ENCODE measurements at places on chromosomes 5 and 9. TPM values are rescaled to one million over a fixed set of nuclear protein-coding genes. Genes with fewer than 3 reads are reported as not detected.

The AJM1 gene
- 1.5 TPM for polyA plus RNA-seq

The NME5 gene
- 0.61 TPM for polyA plus RNA-seq

The SH3PXD2B gene
- 29.0 TPM for polyA plus RNA-seq

The TMC1 gene
- 0.53 TPM for polyA plus RNA-seq

The FOXD1 gene
- 1.1 TPM for polyA plus RNA-seq

The CD274 gene
- 0.75 TPM for polyA plus RNA-seq

DNA sequence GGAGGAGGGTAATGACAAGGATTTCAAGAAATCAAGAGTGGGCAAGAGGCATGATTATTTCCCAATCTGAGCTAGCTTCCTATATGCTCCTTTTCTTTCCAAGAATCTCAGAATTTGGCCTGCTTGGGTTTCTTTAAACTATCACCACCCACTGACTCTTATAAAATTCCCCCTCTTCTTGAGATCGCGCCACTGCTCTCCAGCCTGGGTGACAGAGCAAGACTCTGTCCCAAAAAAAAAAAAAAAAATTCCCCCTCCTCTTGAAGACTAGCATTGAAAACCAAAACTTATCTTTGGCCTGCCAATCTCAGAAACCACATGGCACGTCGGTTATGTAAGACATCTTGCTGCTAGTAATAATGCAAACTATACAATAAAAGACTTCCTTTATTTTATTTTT, 3.4 kb upstream of the DMXL1 start:
- DNase-seq, result no peak

DNA sequence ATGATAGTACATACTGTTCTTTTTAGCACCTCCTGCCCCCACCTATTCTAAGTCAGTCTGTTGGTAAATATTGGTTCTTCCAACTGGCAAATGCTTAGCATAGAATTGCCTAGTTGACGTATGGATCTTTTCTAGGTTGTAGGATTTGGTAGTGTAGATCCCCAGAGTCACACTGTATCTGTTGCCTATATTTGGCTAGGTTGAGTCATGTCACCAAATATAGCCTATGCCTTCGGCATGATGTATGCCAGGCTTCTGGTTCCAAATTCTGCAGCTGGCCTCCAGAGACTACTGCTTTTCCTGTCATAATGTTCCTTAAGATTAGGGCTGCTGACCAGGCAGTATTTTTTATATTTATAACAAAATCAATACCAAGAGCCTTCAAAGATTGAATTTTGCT, 38.2 kb downstream of the CPEB4 start:
- peak; percentile 73 for DNase-seq

- peak; percentile 37 for DNase-seq
Measured at GRCh38 chr5:72015103-72015548, 92.1 kb upstream of the MAP1B start.

GRCh38 chr5:88925692-88926490, 42.9 kb upstream of the MEF2C start:
- no peak for DNase-seq

- no peak for DNase-seq
Measured at GRCh38 chr5:44881266-44881665, 72.5 kb downstream of the MRPS30 start.

- DNase-seq, result peak; percentile 33
Measured at GRCh38 chr9:70390933-70391341, 23.5 kb downstream of the KLF9 start.

DNA sequence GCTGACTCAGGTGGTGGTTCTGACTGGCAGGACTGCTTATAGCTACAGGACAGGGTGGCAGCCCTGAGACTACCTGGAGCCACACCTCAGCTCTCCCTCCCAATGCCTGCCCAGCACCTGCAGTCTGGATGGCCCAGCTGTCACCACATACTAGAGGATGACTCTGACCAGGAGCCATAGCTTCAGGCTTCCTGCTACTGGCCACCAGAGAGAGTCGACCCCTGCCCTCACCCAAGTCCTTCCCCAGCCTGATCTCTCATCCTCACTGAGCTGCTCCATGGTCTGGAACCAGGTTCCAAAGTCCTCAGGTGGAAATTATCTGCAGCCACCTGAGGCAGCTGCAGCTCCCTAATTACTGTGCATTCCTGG, 25.6 kb upstream of the TDRD7 start:
- no peak for DNase-seq

- DNase-seq, result no peak
Measured at GRCh38 chr5:145917288-145917687, 19.1 kb upstream of the SH3RF2 start.

DNA sequence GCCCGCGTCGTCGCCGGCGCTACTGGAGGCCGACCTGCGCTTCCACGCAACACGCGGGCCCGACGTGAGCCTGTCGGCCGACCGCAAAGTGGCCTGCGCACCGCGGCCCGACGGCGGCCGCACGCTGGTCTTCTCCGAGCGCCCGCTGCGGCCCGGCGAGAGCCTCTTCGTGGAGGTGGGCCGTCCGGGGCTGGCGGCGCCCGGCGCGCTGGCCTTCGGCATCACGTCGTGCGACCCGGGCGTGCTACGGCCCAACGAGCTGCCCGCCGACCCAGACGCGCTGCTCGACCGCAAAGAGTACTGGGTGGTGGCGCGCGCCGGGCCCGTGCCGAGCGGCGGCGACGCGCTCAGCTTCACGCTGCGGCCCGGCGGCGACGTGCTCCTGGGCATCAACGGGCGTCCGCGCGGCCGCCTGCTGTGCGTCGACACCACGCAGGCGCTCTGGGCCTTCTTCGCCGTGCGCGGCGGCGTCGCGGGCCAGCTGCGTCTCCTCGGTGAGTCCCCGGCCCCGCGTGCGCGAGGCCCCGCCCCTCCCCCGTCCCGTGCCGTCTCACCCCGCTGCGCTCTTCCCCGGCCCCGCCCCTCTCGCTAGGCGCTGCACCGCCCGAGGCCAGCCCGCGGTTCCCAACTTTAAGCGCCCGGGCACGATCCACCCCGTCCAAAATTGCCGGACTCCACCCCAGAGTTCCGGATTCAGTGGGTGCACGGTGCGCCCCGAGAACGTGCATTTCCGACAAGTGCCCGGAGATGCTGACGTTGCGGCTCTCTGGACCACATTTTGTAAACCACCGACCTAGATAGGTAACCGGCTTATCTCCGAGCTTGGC, 42.8 kb downstream of the NEURL1B start:
- DNase-seq, result peak; percentile 65

DNA sequence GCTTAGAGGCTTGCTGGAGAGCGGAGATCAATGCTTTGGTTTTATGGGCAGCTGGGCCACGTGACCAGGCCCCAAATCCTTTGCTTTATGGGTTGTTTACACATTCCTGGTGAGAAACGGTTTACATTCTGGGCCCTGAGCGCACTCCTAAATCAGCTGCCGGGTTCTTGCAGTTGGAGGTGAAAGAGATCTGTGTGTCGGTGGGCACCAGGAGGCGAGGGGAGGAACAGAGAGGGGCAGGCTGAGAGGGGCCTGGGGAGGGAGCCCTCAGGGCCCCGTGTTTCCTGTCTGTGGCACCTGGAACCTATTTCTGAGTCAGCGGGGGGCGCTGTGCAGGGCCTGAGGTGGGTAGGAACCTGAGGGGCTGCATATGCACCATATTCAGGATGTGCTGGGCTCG, 63.5 kb upstream of the HAND1 start:
- no peak for DNase-seq

GRCh38 chr5:53364061-53364460, 116.4 kb upstream of the FST start:
- DNase-seq, result peak; percentile 92

DNA sequence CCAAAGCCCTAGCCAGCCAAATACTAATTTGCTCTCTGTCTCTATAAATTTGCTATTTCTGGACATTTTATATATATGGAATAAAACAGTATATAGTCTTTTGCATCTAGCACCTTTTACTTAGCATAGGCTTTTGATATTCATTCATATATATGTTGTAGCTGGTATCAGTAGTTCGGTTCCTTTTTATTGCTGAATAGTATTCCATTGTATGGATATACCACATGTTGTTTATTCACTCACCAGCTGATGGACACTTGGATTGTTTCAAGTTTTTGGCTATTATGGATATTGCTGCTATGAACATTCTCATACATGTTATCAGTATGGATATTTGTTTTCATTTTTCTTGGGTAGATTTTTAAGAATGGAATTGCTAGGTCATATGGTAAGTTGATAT, 23.8 kb upstream of the KIAA1958 start:
- DNase-seq, result no peak

GRCh38 chr5:756171-756570, 28.4 kb downstream of the ZDHHC11B start:
- DNase-seq, result no peak

DNA sequence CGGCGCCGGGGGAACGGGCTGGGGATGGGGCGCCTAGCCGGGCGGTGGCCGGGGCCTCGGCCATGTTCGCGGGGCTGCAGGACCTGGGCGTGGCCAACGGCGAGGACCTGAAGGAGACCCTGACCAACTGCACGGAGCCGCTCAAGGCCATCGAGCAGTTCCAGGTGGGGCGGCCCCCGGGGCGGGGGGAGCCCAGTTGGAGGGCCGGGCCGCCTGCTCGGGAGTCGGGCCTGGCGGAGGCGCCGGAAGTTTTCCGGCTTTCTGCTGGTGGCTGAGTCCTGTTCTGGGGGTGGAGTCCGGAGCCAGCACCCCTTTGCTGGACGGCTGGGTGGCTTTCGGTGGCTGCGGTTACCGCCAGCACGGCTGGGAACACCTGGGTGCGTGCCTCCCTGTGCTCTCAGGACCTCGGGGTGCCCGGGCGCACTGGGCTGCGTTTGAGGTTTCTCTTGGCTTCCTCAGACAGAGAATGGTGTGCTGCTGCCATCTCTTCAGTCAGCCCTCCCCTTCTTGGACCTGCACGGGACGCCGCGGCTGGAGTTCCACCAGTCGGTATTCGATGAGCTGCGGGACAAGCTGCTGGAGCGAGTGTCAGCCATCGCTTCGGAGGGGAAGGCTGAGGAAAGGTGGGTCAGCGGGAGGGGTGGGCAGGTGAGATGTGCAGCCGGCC, 454 bp downstream of the NELFB start:
- no peak for DNase-seq

DNA sequence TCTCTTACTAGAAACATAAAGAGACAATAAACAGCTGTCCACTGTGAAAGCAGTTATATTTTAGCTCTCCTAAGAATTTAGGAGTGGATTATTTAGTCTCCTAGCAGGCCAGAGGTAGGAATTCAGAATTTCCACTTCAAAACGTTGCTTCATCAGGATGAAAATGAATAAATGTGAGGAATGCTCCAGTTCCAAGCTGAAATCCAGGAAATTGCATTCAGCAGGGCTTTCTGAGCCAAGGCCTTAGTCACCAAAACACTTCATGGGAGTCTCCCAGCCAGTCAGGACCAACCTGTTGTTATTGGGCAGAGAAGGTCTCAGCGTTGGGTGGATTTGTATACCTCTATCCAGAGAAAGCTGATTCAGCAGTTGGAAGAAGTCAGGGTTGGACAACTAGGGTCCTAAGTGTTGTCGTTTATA, 1040.3 kb downstream of the TLE1 start:
- DNase-seq, result peak; percentile 84

DNA sequence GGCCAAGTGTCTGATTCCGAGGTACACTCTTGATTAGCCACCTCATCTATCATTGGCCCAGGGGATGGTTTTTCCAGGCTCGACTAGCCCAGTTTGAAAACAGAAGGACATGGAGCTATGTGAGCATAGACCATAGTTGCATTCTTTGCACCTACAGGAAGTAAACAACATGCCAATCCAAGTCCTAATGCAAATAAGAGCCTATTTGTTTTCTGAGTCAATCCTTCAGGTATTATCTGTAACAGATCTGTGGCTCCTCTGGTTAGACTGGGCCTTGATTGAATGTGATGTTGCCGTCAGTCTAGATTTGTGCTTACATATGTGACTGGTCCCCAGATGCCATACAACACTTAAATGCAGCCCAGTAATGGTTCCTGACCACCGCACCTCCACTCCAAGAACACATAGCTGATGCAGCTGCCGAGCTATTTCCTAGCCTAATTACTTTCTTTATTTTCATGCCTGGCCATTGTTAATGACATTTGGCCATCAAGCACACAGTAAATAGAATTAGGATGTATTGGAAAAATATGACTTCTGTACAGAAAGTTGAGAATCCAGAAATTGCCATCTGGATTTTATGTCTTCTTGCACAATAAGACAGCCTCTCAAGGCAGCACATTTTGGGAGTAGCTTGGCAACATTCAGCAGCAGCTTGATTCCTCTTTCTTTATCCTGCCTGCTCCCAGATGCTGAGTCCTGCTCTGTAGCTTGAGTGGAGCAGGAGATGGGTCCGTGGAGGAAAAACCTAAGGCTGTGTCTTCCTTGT, 29.5 kb upstream of the ARHGAP26 start:
- DNase-seq, result peak; percentile 96

DNA sequence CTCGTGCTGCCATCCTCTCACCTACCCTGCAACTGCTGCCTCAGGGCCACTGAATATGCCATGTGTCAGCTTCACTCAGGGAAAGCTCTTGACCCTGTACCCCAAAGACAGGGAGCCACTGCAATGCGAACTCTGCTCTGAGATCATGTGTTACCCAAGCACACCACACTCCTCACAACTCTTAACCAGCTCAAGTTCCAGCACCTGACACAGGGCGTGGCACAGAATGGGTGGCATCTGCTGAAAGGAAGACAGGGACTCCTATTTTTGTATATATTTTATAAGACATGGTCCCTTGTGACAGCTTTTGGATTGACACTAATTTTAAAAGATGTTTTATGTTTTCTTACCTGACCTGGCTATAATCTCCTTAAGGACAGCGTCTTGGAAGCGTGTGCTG, 10.7 kb downstream of the PHYKPL start:
- DNase-seq, result peak; percentile 38

DNA sequence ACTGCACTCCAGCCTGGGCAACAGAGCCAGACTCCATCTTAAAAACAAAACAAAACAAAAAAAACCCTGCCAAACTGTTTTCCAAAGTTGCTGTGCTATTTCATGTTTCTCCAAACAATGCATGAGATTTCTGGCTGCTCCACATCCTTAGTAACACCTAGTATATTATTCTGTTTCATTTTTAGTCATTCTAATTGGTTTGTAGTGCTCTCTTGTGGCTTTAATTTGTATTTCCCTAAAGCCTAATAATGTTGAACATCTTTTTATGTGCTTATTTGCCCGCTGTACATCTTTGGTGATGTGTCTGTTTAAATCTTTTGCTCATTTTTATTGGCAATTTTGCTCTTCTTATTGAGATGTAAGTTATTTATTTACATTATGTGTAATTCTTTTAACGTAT, 18.4 kb upstream of the TTC1 start:
- no peak for DNase-seq

DNA sequence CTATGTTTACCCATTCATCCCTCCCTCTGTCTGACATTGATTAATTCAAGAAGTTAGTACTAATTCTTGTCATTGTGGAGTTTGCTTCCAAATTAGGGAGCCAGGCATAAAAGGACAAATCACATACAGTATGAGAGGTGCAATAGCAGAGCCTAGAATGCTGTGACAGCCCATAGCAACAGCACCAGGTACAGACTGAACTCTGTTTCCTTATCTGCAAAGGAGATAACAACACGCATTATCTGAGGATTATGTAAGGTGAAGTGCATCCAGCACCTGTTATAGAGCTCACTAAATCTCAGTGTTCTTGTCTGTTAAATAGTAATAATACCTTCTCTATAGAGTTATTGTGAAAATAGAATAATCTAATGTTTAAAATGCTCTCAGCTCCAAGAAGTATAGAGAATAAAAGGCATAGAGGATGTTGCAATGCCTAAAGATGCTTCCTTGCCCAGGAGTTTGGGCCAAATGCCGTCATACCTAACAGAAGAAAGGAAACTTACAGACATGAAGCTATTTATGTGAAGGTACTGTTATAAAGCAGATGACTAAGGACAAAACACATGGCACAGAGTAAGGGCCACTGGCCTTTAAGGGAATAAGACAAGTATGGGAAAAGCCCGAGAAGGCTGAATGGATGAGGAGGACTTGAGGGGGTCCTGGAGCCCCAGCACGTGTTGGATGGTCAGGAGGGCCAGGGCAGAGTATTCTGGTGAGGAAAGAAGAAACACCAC, 214.5 kb downstream of the ATP10B start:
- no peak for DNase-seq

- DNase-seq, result no peak
Measured at GRCh38 chr9:27939186-27939585, 365.9 kb upstream of the C9orf72 start.
